ENCODE measurements at places on chromosomes 16 and 17. TPM values are rescaled to one million over a fixed set of nuclear protein-coding genes. Genes with fewer than 3 reads are reported as not detected.

NME4 gene
- 91.4 TPM for total RNA-seq

WSCD1 gene
- 3.8 TPM for total RNA-seq

CLEC10A gene
- total RNA-seq: 3.8 TPM

ANKRD11 gene
- total RNA-seq: 55.1 TPM

POLDIP2 gene
- 65.5 TPM for total RNA-seq

GRCh38 chr16:57092786-57093411, 516 bp downstream of the CPNE2 start:
- H3K4me1 ChIP-seq: peaks cover 14% of the 10 kb centered on the region
- no peaks in the 10 kb centered on the region for H3K36me3 ChIP-seq
- no peaks in the 10 kb centered on the region for H3K27me3 ChIP-seq
- no peak overlapping the region for H3K27ac ChIP-seq
- peak; percentile 44 for DNase-seq

GRCh38 chr17:50841949-50842354, 6.6 kb downstream of the WFIKKN2 start:
- DNase-seq: peak; percentile 73
- no peaks in the 10 kb centered on the region for H3K27me3 ChIP-seq
- H3K27ac ChIP-seq: no peak overlapping the region
- H3K4me1 ChIP-seq: no peaks in the 10 kb centered on the region

- H3K36me3 ChIP-seq: no peaks in the 10 kb centered on the region
- no peaks in the 10 kb centered on the region for H3K4me1 ChIP-seq
- H3K27me3 ChIP-seq: no peaks in the 10 kb centered on the region
- no peak for DNase-seq
These were observed 293.4 kb downstream of the SHISA9 start for GRCh38 chr16:13194766-13195165.

GRCh38 chr17:38693700-38694329, 11.3 kb upstream of the MLLT6 start:
- DNase-seq: no peak
- peaks cover 6% of the 10 kb centered on the region for H3K4me1 ChIP-seq

- no peak overlapping the region for H3K4me3 ChIP-seq
- H3K36me3 ChIP-seq: peaks cover 2% of the 10 kb centered on the region
- DNase-seq: no peak
- no peaks in the 10 kb centered on the region for H3K27me3 ChIP-seq
- peak overlapping the region; percentile 82 for H3K27ac ChIP-seq
- peaks cover 10% of the 10 kb centered on the region for H3K4me1 ChIP-seq
These were observed 9.8 kb upstream of the MED11 start for GRCh38 chr17:4721203-4722135.

DNA sequence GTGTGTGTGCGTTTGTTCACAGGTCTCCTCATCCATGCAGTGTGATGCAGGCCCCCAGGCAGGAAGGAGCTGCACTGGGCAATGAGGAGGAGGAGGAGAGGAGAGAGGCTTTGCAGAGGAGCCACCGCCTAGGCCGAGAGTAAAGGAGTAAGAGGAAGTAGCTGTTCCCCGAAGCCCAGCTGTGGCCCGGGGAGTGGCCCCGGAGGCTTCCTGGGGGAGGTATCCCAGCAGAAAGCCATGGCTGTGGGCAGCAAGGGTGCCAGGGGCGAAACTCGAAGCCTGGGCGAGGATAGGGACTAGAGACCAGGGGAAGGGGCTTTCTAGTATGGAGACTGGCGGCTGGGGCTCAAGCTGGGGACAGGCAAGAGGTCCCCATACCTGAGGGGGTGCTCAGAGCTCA, 12.2 kb downstream of the C16orf95 start:
- peaks cover 4% of the 10 kb centered on the region for H3K36me3 ChIP-seq
- H3K4me3 ChIP-seq: no peak overlapping the region
- H3K27me3 ChIP-seq: no peaks in the 10 kb centered on the region
- DNase-seq: no peak
- H3K27ac ChIP-seq: no peak overlapping the region

DNA sequence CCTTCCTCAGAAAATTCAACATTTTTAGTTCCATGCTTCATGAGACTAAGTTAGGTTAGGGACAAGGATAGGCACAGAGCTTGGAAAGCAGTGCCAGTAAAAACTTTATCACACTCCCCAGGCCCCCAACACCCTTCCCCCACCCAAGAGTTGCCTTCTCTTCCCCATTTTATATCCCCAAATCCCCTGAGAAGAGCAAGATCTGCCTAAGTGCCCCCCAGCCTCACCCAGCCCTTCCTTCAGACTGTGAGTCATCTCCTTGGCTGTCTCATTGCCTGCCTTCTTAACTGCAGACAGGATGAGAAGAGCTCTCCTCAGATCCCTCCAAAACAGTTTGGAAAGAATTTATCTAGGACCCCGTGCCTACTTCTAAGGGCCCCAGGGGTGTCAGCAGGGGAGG, 55.8 kb downstream of the NEUROD2 start:
- H3K4me3 ChIP-seq: no peak overlapping the region
- H3K36me3 ChIP-seq: peaks cover 33% of the 10 kb centered on the region
- H3K27me3 ChIP-seq: no peaks in the 10 kb centered on the region
- H3K27ac ChIP-seq: no peak overlapping the region
- H3K4me1 ChIP-seq: no peaks in the 10 kb centered on the region
- no peak for DNase-seq

DNA sequence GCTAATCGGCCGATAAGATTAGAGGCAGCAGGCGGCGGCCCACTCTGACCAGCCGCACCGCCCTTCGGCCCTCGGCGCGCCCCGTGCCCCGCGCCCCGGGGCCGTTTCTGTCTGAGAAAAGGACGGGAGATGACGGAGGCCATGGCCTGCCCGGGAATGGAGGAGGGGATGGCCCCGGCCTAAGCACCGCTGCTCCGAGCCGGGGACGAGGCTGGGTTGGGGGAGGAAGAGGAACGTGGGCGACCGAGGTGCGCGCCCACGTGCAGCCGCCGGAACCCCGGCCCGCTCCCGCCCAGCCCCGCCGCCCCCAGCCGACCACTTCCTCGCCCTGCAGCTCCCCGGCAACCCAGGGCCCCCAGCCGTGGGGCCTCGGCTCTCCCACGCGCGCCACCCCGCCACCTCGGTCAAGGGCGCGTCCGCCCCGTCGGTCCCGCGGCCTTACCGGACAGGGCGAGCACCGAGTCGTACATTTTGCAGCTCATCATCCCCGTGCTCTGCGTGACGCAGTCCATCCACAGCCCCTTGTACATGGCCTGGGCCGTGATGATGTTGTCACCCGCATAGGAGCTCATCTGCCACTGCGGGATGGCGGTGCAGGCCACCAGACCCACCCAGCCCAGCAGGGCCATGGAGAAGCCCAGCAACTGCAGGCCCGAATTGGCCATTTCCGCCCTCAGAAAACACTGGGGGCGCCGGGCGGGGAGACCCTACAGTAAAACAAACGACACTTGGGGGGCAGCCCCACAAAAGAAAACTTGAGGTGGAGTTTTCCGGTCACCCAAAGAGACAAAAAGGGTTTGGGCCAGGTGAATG, 693 bp downstream of the CLDN7 start:
- peak; percentile 40 for DNase-seq
- peaks cover 3% of the 10 kb centered on the region for H3K36me3 ChIP-seq
- peak overlapping the region; percentile 65 for H3K4me3 ChIP-seq
- peaks cover 13% of the 10 kb centered on the region for H3K4me1 ChIP-seq
- peak overlapping the region; percentile 87 for H3K27ac ChIP-seq

- H3K27ac ChIP-seq: no peak overlapping the region
- H3K4me1 ChIP-seq: no peaks in the 10 kb centered on the region
These were observed 49.6 kb upstream of the SIAH1 start for GRCh38 chr16:48434653-48435317.

- peak overlapping the region; percentile 66 for H3K27ac ChIP-seq
- peaks cover 88% of the 10 kb centered on the region for H3K4me1 ChIP-seq
- no peak overlapping the region for H3K4me3 ChIP-seq
- DNase-seq: no peak
These were observed 235.3 kb downstream of the SEC14L1 start for GRCh38 chr17:77375917-77376651.

DNA sequence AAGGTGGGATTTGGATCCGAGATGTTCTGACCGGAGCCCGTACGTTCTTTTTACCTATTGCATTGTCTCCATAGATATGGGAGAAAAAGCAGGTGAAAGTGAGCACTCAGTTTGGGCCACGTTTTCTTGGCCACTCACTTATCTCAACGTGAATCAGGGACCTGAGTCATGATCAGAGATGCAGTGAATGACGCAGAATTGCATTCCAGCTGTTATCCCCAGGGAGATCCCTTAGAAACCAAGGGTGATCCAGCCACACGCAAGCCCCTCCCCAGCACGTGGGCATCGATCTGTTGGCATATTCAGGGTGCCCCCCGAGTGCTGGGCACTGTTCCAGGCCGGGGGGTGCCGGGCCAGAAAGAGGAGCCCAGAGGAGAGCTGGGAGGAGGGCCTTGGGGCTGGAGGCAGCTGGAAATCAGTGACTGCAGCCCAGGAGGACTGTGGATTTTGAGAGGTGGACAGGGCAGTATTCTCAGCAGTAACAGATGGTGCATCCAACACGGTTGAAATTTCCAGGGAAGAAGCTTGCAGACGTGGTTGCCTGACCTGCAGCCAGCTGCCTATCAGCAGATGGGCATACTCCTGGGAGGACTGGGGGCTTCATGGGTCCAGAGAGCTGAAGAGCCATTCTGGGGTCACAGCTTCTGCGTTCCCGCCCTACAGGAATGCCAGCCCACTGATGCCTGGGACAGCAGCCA, 87.2 kb upstream of the CACNG5 start:
- H3K4me3 ChIP-seq: no peak overlapping the region
- no peaks in the 10 kb centered on the region for H3K27me3 ChIP-seq
- H3K36me3 ChIP-seq: peaks cover 41% of the 10 kb centered on the region
- DNase-seq: no peak

DNA sequence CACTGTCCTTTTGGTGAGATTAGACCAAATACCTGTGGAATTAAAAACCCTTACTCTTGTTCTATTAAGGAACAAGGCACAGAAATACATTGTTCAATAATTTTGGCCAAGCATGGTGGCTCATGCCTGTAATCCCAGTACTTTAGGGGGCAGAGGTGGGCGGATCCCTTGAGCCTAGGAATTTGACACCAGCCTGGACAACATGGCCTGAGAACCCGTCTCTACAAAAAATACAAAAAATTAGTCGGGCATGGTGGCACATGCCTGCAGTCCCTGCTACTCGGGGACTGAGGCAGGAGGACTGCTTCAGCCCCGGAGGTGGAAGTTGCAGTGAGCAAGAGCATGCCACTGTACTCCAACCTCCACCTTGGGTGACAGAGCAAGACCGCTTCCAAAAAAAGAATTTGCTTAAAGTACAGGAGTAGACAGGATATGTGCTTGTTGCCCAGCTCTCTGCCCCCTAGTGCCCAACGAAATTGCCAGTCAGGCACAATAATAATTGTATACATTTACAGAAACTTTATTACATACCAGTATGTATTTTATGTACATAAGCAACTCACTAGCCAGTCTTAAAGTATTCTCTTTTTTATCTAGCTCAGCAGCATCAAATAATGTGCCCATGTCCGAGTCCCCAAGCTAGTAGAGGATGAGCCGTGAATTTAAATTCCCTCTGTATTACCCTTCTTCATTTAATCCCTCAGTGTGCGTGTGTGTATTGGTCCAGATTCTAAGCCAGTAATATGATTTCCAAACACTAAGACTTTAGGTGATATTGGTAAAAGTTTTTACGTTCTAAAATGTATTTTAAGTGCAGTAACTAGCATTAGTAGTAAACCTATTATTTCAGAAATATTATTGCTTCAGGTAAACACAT, 1.4 kb downstream of the THUMPD1 start:
- H3K4me3 ChIP-seq: peak overlapping the region; percentile 93
- peak overlapping the region; percentile 97 for H3K27ac ChIP-seq
- peaks cover 26% of the 10 kb centered on the region for H3K4me1 ChIP-seq
- DNase-seq: no peak

DNA sequence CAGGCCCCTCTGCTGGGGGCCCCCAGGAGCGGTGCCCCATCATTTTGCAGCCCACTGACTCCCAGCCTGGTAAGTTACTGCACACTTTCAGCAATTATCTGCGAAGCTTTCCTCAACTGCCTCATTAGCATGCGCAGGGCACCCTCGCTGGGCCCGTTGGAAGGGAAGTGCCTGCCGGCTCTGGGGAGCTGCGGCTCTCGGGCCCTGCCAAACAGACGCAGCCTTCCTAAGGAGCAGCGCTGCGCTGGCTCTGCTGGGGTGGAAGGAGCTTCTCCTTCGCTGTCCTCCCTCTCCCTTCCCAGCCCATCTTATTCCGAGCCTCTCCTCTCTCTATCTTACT, 71.0 kb downstream of the RBBP6 start:
- no peaks in the 10 kb centered on the region for H3K27me3 ChIP-seq
- no peak overlapping the region for H3K4me3 ChIP-seq
- DNase-seq: no peak
- no peaks in the 10 kb centered on the region for H3K36me3 ChIP-seq
- no peak overlapping the region for H3K27ac ChIP-seq
- no peaks in the 10 kb centered on the region for H3K4me1 ChIP-seq

GRCh38 chr16:85162478-85163277, 50.4 kb upstream of the CIBAR2 start:
- no peak overlapping the region for H3K27ac ChIP-seq
- H3K4me1 ChIP-seq: peaks cover 14% of the 10 kb centered on the region
- no peak for DNase-seq
- no peaks in the 10 kb centered on the region for H3K36me3 ChIP-seq
- H3K4me3 ChIP-seq: no peak overlapping the region
- H3K27me3 ChIP-seq: no peaks in the 10 kb centered on the region

DNA sequence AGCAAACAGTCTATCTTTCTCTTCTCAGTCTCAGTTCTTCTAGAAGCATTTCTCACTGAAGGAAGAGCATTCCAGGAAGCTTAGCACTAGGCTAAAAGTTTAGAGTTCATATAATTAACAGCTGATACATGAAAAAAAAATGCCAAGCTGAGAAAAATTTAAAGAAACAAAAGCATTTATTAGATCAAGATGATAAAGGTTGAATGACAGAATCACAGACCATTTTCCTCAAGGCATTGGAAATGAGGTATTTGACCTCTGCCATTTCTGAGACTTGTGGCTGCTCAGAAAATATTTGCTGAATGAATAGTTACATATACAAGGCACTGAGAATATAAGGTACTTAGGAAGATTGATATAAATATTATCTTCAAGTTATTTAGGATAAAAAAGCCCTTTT, 901.6 kb upstream of the GOT2 start:
- H3K36me3 ChIP-seq: no peaks in the 10 kb centered on the region
- no peak for DNase-seq
- H3K27me3 ChIP-seq: no peaks in the 10 kb centered on the region
- no peaks in the 10 kb centered on the region for H3K4me1 ChIP-seq

GRCh38 chr17:79046916-79047280, 22.9 kb downstream of the C1QTNF1 start:
- no peaks in the 10 kb centered on the region for H3K36me3 ChIP-seq
- H3K4me3 ChIP-seq: no peak overlapping the region
- H3K27me3 ChIP-seq: no peaks in the 10 kb centered on the region
- H3K27ac ChIP-seq: no peak overlapping the region

GRCh38 chr16:49275050-49275730, 6.4 kb downstream of the CBLN1 start:
- no peak for DNase-seq
- H3K27ac ChIP-seq: no peak overlapping the region
- peaks cover 4% of the 10 kb centered on the region for H3K4me1 ChIP-seq
- H3K36me3 ChIP-seq: no peaks in the 10 kb centered on the region
- H3K27me3 ChIP-seq: peaks cover 29% of the 10 kb centered on the region
- no peak overlapping the region for H3K4me3 ChIP-seq

DNA sequence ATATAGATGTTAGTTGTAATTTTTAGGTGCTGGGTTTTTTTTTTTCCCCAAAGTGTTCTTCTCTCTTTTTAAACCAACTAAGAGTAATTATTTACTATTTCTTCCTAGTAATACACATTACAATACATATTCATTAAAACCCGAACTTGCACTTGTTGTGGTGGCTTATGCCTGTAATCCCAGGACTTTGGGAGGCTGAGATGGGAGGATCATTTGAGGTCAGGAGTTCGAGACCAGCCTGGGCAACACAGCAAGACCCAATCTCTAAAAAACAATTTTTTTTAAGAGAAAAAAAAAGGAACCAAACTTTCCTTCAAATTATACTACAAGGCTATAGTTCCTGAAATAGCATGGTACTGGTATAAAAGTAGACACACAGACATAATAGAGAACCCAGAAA, 3.8 kb downstream of the EFCAB5 start:
- no peaks in the 10 kb centered on the region for H3K4me1 ChIP-seq
- no peak overlapping the region for H3K27ac ChIP-seq
- H3K27me3 ChIP-seq: no peaks in the 10 kb centered on the region
- no peak overlapping the region for H3K4me3 ChIP-seq

All from liver (tissue), 10 donors.